ENCODE measurements at places on chromosomes 6 and 20.

- no peak for DNase-seq
Observed at GRCh38 chr6:54419885-54420284, 111.6 kb downstream of the TINAG start.

DNA sequence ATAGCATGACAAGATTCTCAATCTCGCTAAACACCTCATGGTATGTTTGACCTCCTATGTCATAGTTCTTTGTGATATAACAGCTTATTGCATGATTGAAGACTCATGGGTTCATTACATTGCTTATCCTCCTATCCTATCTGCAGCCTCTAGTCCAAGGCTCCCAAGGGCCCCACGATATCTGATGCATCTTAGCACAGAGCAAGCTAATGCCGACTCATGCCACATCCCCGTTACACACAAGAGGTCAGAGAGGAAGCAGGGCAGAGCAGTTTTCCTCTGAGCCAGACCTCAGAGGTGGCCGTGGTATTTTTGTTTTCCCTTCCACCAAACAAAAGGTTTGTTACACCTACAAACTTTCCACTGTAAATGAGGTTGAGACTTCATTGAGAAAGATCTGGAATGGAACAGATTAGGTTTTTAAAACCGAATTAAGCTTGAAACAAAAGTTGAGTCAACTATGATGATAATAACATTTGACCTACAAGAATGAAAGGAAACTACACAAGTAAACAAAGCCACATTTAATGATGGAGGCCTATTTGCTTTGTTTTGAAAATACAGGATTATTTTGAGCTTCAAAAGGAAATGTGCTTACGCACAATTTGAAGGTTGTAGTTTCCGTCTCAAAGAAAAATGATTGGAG lies 133.9 kb upstream of the MYLIP start:
- DNase-seq, result no peak

DNA sequence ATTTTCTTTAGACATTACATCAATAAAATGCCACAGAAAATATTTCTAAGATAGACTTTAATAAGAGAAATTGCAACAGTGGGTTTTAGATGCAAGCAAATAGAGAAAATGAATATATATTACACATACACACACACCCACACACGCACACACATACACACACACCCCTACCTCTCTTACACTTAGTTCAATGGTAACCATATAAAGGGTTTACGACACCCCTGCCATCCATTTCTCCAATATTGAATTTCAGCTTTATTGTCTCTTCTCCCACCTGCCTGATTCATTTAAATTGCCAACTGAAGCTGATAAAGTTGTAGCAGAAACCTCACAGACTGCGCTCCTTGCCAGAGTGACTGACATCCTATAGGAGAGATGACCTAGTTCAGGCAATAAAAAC lies 154.6 kb downstream of the ADAT2 start:
- DNase-seq, result no peak

DNA sequence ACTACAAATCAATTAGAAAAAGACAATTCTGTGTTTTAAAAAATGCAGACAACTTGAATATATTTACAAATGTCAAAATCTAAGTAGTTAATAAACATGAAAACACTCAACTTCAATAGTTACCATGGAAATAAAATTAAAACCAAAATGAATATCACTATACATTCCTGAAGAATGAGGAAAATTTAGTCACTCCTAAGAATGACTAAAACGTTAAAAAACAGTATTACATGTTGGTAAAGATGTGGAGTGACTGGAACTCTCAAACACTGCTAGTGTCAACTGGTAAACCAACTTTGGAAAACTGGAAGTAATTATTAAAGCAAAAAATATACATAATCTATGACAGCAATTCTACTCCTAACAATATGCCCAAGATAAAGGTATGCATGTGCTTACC lies 36.3 kb downstream of the AHI1 start:
- no peak for DNase-seq

- DNase-seq, result no peak
Observed at GRCh38 chr6:144283646-144284477, 1.3 kb upstream of the UTRN start.

DNA sequence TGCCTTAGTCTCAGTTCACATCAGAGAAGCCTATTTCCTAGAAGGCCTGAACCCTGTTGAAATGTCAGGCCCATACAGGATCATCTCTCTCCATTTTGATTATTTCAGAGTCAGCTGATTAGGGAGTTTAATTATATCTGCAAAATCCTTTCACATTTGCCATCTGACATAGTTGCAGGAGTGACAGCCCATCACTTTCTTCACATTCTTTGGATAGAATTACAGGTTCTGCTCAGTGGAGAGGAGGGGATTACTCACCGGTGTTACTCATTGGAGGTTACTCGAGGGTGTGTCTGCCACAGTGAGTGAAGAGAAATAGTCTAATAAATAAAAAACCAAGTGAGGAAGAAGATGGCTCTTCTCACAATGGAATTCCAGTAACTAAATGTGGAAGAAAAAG lies 216.8 kb downstream of the TMEM242 start:
- DNase-seq, result no peak

DNA sequence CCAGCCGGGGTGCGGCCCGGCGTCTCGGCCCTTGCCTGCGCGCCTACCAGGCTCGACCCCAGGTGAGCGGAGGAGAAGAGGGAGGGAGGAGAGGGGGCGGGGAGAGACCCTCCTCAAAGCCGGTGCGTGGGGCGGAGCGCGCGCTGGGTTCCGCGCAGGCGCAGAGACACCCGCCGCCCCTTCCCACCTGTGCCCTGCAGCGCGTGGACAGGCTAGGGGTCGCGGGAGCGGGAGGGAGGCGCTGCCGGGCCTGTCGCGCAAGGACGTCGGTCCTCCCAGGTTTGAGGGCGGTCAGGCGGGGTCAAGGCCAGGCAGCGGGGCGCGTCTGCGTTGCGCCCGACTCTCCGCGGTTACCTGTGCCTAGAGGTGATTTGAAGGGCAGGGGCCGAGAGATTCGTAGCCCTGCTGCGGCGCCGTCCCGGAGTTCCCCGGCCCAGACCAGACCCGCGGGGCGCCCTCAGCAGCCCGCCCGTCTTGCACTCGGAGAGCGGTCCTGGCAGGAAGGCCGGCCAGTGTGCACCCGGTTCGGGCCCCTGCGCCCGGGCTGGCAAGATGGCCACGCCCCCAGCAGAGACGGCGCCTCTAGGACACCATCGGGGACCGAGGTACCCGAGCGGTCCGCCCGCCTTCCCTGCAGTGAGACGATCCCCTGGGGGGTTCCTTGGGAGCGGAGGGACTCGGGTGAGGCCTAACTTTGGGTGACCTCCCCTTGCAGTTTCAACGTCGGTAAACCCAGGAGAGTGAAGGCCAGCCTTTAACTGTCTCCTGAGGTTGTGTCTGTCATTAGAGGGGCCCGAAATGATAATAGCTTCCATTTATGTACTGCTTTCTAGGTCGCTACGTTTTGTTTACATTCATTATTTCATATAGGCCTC lies 546 bp downstream of the C6orf136 start:
- peak; percentile 72 for DNase-seq

DNA sequence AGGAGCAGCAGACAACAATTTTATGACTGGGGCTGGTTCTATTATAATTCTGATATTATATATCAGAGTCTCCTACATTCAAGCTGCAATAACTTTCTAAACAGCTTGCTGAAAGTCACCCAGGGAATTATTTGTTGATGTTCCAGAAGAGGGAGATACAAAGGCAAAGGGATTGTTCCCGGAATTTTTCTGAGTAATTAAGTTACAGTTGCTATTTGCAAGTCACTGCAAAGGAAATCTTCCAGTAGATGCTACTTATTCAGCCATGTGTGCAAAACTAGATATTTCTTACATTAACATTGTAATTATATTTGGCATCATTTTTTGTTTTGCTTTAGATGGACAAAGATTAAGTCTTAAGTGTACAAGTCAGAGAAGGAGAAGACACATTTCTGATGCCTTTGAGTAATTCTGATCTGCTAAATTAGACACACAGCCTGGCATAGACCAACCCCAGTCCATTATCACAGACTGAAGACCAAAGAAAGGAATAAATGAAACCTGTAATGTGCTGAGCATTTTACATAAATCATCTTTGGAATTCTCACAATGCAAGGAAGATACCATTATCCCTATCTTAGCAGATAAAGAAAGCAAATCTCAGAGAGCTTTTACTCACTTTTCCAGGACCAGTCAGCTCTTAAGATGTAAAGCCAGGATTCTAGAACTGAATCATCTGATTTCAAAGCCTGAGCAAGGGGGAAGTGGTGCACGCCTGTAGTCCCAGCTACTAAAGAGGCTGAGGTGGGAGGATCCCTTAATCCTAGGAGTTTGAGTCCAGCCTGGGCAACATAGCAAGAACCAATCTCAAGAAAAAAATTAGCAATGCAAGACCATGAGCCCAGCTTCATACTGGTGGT lies 62.6 kb upstream of the AKAP12 start:
- no peak for DNase-seq

GRCh38 chr6:13711324-13711732 lies 307 bp downstream of the RANBP9 start:
- DNase-seq, result no peak

DNA sequence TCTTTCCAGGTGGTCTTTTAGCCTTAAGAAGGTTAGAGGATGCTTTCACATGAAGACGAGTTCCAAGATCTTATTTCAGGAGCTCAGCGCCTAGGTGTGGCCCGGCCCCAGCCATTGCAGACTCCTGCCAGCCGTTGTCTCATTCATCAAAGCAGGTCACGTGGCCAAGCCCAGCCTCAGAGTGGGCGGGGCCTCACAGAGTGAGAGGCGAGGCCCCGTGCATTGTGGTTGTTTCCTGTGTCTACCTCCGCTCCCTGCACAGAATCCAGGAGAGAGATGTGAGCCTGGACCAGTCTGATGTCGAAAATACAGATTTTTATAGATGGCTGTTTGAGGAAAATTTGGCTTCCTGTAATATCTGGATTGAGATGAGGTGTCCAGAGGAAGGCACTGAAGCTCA lies 49.2 kb upstream of the CST5 start:
- no peak for DNase-seq

- no peak for DNase-seq
Observed at GRCh38 chr6:142031035-142031434, 101.7 kb upstream of the GJE1 start.

GRCh38 chr20:49854190-49854875 lies 41.7 kb downstream of the SLC9A8 start:
- DNase-seq, result no peak

DNA sequence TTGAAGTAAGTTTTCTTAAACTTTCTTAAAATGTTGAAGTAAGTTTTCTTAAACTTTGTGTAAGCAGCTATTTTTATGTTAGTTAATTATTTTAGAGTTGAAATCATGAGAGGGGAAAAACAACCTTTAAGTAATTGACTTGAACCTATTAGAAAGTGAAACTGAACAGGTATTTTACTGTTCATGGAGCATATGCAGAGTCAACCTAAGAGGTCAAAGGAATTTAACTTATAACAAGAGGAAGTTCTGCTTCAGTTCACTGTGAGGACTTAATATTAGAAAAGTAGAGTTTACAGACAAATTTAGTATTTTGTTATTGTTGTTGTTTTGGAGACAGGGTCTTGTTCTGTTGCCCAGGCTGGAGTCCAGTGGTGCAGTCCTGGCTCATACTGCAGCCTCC lies 38.0 kb downstream of the CDYL start:
- DNase-seq, result no peak

GRCh38 chr6:42017021-42017643 lies 33.2 kb upstream of the TAF8 start:
- DNase-seq, result no peak

- no peak for DNase-seq
Observed at GRCh38 chr6:41715795-41716515, 19.5 kb downstream of the TFEB start.

DNA sequence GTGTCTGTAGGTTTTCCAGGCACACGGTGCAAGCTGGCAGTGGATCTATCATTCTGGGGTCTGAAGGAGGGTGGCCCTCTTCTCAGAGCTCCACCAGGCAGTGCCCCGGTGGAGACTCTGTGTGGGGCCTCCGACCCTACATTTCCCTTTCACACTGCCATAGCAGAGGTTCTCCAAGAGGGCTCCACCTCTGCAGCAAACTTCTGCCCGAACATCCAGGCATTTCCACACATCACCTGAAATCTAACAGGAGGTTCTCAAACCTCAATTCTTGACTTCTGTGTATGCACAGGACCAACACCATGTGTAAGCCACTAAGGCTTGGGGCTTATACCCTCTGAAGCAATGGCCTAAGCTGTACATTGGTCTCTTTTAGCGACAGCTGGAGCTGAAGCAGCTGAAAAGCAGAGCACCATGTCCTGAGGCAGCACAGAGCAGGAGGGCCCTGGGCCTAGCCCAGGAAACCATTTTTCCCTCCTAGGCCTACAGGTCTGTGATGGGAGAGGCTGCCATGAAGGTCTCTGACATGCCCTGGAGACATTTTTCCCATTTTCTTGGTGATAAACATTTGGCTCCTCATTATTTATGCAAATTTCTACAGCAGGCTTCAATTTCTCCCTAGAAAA lies 253.3 kb downstream of the ERMARD start:
- no peak for DNase-seq

DNA sequence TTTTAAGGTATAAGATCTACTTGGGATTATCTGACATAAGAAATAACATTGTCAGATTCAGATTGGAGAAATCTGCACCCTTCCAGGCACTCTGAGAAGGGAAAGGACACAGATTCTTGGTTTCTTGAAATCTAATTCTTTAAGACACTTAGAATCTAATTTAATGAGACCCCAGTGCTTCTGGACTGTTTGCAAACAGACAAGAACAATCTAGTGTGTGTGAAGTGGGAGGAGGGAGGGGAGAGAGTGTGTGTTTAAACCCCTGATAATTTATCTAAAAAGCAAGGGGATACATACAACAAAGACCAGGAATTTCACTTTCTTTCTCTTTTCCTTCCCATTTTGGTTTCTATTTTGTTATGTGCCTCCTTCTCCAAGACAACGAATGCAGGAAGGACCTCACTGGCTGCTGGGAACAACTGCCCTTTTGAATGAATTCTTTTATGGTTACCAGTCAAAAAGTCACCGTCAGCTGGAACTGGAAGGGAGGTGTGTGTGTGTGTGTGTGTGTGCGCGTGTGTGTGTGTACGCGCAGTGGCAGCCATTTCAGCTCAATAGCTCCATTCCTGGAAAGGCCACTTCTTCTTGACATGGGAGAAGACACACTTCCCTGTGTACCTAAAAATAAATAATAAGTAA lies 129.4 kb downstream of the BCAS1 start:
- no peak for DNase-seq

DNA sequence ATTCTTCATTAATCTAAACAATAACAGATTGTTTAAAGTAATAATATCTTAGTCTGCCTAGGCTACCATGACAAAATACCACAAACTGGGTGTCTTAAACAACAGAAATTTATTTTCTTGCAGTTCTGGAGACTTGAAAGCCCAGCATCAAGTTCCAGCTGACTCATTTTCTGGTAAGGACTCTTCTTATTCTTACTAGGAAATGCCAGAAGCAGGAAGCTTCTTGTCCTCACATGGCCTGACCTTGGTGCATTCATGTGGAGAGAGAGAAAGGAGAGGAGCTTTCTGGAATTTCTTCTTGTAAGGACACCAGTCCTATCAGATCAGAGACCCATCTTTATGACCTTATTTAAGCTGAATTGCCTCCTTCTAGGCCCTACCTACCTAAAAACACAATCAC lies 110.5 kb downstream of the ANKRD60 start:
- DNase-seq, result no peak

- DNase-seq, result no peak
Observed at GRCh38 chr6:86959656-86960055, 22.3 kb downstream of the HTR1E start.

- no peak for DNase-seq
Observed at GRCh38 chr20:61982191-61982950, 83.3 kb downstream of the TAF4 start.

GRCh38 chr6:37713529-37714119 lies 15.9 kb upstream of the MDGA1 start:
- DNase-seq, result no peak
